ENCODE measurements at places on chromosomes 7 and 10.
A peak's percentile ranks its signal among the peaks of the same experiment; 100 is the strongest.

- no peak for DNase-seq
Measured at GRCh38 chr10:15439341-15439842, 68.3 kb upstream of the FAM171A1 start.

DNA sequence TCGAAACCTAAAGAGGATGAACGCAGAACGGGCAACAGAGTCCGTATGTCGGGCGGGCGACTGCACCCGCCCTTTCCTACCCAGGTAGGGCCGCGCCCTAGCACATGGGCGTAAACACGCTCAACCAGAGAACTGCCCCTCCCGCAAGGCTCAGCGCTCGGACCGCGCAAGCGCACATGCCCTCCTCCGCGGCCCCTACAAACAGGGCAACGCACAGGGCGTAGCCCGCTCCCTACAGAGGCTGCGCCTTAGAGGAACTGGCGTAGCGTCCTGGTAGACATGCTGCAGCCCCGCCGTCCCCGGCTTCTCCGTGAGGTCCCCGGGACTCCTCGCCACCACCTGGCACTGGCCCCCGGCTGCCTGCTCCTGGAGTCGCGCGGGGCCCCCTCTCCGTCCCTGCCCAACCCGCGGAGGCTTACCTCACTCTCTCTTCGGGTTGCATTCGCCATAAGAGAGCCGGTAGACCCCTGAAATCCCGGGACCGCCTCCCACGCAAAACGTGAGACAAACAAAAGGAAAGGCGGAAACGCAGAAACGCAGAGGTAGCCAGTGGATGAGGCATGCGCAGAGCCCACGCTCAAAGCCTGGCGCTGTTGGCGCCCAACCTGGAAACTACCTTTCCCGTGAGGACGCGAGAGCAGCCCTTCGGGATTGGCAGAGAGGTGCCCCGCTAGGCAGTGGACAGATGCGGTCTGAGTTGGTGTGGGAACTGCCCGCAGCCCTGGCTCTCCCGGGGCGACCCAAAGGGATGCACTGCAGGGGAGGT lies at the start of gene ZNF33B:
Gene ZNF33B, minus strand, starts transcription at position 516 of the 766 bp plus-strand sequence. CDS start 1,642 bp downstream, outside the sequence.
- DNase-seq, result peak; percentile 81

DNA sequence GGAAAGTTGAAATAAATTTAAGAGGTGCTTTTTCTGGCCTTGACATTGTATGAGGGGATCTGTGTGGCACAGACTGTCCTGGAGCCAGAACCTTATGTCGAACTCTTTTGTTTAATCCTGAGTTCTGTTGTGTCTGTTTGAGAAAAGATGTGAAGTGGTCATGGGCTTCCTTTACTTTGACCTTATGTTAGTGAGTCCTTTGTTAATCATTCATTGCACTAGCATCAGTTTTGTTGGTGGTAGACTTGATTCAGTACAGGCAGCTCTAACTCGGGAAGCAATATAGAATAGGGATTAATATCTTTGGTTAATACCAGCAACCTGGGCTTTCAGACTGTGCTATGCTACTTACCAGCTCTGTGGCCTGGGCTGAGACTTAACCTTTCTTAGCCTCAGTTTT lies 123.9 kb upstream of the FZD1 start:
- no peak for DNase-seq

GRCh38 chr7:16604054-16604453 lies 41.5 kb downstream of the ANKMY2 start:
- no peak for DNase-seq

DNA sequence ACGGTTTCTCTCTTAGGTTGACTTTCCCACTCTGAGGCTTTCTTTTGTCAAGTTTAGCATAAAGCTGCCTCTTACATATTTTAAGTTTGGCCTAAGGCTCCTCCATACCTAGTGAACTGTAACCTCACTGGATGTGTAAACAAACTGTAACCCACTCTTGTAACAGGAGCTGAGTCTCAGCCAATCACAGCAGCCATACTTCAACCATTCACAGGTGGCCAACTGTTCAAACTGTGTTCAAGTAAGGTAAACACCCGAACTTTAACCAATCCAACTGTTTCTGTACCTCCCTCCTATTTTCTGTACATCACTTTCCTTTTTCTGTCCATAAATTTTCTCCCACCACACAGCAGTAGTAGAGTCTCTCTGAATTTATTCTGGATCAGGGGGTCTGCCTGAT lies 7.7 kb upstream of the NRBF2 start:
- no peak for DNase-seq

DNA sequence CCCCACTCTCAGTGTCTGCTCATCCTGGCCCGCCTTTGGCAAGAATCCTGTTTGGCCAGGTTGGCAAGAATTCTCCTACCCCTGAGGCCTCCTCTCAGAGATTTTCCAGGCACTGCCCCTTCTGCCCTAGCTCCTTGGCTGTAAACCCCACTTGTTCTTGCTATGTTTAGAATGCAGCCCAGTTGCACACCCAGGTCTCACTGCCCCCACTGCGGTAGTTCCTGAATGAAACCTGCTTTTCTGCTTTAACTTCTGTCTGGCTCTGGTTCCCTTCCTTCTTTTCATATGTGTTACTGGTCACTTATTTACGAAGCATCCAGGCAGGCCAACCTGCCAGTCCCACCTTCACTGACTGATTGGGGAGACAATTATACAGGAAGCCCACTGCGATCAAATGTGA lies 576.9 kb downstream of the GLRX3 start:
- DNase-seq, result no peak
